ENCODE measurements at places on chromosomes 1 and 21. TPM values are rescaled to one million over a fixed set of nuclear protein-coding genes. Genes with fewer than 3 reads are reported as not detected.

GRCh38 chr1:176206006-176206960 lies 803 bp downstream of the COP1 start:
- DNase-seq: peak; percentile 77
- peak overlapping the region; percentile 88 for H3K4me3 ChIP-seq
- no peaks in the 10 kb centered on the region for H3K36me3 ChIP-seq
- H3K27ac ChIP-seq: peak overlapping the region; percentile 93
- H3K4me1 ChIP-seq: peaks cover 4% of the 10 kb centered on the region
- no peaks in the 10 kb centered on the region for H3K27me3 ChIP-seq

Gene KCNJ9
- total RNA-seq: not detected

GRCh38 chr1:7266561-7266960 lies 481.3 kb downstream of the CAMTA1 start:
- no peaks in the 10 kb centered on the region for H3K36me3 ChIP-seq
- no peaks in the 10 kb centered on the region for H3K27me3 ChIP-seq
- no peak overlapping the region for H3K4me3 ChIP-seq
- peak overlapping the region; percentile 8 for H3K27ac ChIP-seq

Gene FABP3
- total RNA-seq: 25.0 TPM

- DNase-seq: peak; percentile 14
- no peak overlapping the region for H3K4me3 ChIP-seq
- no peaks in the 10 kb centered on the region for H3K27me3 ChIP-seq
- H3K4me1 ChIP-seq: no peaks in the 10 kb centered on the region
Observed at GRCh38 chr1:238738892-238739291, 647.5 kb upstream of the CHRM3 start.

Gene CLDN14
- total RNA-seq: 8.7 TPM

Gene TSACC
- not detected for total RNA-seq

GRCh38 chr1:246608616-246609376 lies 42.5 kb downstream of the CNST start:
- DNase-seq: peak; percentile 27
- no peaks in the 10 kb centered on the region for H3K27me3 ChIP-seq
- H3K27ac ChIP-seq: peak overlapping the region; percentile 82
- H3K4me1 ChIP-seq: no peaks in the 10 kb centered on the region

Gene S100A1
- total RNA-seq: 83.1 TPM

Gene KRTAP21-2
- not detected for total RNA-seq

- DNase-seq: no peak
- no peak overlapping the region for H3K27ac ChIP-seq
- H3K4me3 ChIP-seq: no peak overlapping the region
- no peaks in the 10 kb centered on the region for H3K4me1 ChIP-seq
Observed at GRCh38 chr21:35108887-35109286, 59.8 kb upstream of the RUNX1 start.

DNA sequence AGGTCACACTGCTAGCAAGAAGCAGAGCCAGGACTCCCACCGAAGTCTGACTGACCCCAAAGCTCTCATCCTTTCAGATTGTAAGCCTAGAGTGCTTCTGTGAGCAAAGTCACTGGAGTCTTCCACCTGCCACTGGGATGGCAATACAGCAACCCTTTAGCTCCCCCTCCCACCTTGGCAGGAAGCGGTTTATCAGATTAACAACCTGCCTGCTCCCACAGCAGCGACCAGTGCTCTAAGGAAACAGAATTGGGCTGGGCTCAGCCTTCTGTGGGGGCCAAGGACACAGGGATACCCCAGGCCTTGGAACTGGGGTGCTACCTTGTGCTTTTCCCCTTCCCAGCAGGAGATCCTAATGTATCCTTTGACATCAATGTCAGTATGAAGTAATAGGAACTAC lies 76.0 kb downstream of the GFI1 start:
- H3K27ac ChIP-seq: no peak overlapping the region
- no peaks in the 10 kb centered on the region for H3K36me3 ChIP-seq
- no peaks in the 10 kb centered on the region for H3K27me3 ChIP-seq

DNA sequence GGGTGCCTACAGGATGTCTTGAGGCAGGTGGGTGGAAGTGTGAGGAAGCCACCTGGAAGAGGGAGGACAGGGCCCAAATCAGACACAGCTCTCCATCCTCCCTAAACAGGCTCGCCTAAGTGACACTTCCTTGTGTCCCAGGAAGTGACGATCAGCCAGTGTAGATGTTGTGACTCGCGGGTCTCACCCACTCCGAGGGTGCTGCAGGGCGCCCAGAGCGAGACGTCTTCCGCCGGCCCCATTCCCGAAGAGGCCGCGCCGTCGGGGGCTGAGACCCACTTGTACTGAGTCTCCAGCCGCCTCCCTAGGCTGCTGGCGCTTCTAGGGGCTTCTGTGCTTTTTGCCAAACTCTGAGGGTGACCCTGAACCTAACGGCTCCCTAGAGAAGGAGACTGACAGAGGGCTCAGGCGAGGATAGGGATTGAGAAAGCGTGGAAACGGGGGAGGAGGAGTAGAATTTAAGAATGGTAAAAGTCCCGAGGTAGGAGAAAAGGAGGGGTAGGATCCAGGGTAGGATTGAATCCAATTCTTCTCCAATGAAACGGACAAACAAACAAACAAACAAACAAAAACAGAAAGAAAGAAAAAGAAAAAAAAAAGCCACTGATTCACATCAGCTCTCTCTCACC lies 543 bp upstream of the MARK1 start:
- DNase-seq: peak; percentile 57
- no peaks in the 10 kb centered on the region for H3K27me3 ChIP-seq
- peak overlapping the region; percentile 62 for H3K4me3 ChIP-seq

GRCh38 chr1:155174324-155175280 lies 953 bp downstream of the TRIM46 start:
- peak; percentile 61 for DNase-seq
- H3K4me1 ChIP-seq: no peaks in the 10 kb centered on the region
- no peak overlapping the region for H3K27ac ChIP-seq
- H3K4me3 ChIP-seq: no peak overlapping the region

DNA sequence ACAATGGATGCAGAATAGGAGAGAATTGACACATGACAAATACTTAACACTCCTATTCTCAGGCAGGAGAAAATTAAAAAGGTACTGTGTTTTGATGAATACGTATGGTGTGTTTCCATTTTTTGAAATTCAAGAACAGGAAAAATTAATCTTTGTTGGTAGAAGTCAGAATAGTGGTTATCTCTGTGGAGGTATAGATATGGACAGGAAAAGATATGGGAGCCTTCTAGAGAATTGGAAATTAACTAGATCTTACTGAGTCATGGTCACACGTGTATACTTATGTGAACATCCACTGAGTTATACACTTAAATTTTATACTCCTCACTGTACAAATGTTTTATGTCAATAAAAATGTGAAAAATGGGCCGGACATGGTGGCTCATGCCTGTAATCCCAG lies 9.9 kb upstream of the TUT4 start:
- H3K27me3 ChIP-seq: no peaks in the 10 kb centered on the region
- no peak overlapping the region for H3K4me3 ChIP-seq
- no peaks in the 10 kb centered on the region for H3K36me3 ChIP-seq
- no peak overlapping the region for H3K27ac ChIP-seq
- no peaks in the 10 kb centered on the region for H3K4me1 ChIP-seq

DNA sequence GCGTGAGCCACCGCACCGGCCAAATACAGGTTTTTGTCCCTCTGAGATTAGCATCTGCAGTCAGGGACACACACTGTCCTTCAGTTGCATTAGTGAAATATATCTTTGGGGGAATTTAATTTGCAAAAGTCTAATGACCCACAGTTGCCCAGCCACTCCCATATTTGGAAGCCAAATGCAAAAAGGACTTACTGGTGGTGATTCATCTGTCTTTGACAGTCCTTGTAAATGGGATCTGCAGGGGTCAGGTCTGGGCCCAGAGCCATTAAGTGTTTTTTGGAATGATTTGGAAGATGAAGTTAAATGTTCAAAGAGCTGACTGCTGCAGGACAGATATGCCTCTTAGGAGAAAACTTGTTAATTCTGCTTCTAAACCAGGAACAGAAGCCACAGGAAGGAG lies 44.6 kb upstream of the DNASE2B start:
- no peaks in the 10 kb centered on the region for H3K27me3 ChIP-seq
- H3K36me3 ChIP-seq: no peaks in the 10 kb centered on the region
- H3K4me3 ChIP-seq: no peak overlapping the region
- no peak overlapping the region for H3K27ac ChIP-seq
- no peak for DNase-seq

Gene CELA3A
- not detected for total RNA-seq

DNA sequence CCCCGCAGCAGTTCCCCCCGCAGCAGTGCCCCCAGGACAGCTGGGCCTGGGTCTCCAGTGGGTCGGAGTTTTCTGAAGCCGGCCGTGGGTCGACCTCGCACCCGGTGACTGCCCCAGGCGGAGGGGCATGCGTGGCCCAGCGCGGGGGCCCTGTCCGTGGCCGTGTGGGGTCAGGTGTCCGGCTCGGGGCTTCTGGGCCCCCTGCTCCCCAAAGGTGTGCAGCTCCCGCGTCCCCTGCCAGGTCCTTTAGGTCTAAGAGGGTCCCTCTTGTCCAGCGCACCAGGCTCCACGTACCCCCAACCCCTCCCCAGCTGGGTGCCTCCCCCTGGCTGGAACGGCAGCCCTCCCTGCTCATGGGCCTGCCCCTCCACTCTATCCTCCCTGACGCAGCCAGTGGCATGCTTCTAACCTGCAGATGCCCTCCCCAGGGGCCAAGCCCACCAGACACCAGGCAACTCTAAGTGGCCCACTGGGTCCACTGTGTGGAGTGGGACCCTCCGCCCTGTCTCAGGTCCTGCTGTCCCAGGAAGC lies 5.9 kb upstream of the HES4 start:
- H3K4me1 ChIP-seq: peaks cover 4% of the 10 kb centered on the region
- no peak overlapping the region for H3K4me3 ChIP-seq
- DNase-seq: peak; percentile 61
- no peaks in the 10 kb centered on the region for H3K27me3 ChIP-seq
- no peak overlapping the region for H3K27ac ChIP-seq

DNA sequence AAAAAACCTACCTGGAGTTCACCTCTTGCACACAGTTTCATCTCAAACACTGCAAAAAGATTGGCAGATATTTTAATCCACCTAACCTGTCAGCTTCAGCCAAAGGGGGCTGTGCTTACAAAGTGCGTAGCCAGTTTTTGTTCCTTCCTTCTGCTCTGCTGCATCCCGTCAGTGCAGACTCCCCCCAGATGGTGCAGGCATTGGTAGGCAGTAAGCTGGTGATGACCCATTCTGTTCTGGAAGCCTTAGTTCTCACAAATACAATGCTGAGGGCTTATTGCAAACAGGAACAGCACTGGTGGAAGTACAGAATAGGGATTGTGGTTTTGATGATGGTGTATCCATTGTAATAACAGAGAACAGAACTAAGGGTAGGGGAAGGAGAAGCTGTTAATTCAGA lies 239.5 kb downstream of the RYR2 start:
- no peaks in the 10 kb centered on the region for H3K27me3 ChIP-seq
- H3K4me3 ChIP-seq: no peak overlapping the region
- H3K4me1 ChIP-seq: no peaks in the 10 kb centered on the region
- no peak for DNase-seq

Gene ZMYND12
- 1.9 TPM for total RNA-seq

- no peak overlapping the region for H3K27ac ChIP-seq
- no peak overlapping the region for H3K4me3 ChIP-seq
- H3K27me3 ChIP-seq: no peaks in the 10 kb centered on the region
- no peaks in the 10 kb centered on the region for H3K4me1 ChIP-seq
- no peaks in the 10 kb centered on the region for H3K36me3 ChIP-seq
Observed at GRCh38 chr1:23210963-23211362, 6.3 kb downstream of the HTR1D start.

GRCh38 chr1:37277366-37277765 lies 197.0 kb upstream of the ZC3H12A start:
- H3K36me3 ChIP-seq: no peaks in the 10 kb centered on the region
- no peaks in the 10 kb centered on the region for H3K4me1 ChIP-seq
- no peak overlapping the region for H3K4me3 ChIP-seq
- no peak overlapping the region for H3K27ac ChIP-seq
- H3K27me3 ChIP-seq: no peaks in the 10 kb centered on the region

DNA sequence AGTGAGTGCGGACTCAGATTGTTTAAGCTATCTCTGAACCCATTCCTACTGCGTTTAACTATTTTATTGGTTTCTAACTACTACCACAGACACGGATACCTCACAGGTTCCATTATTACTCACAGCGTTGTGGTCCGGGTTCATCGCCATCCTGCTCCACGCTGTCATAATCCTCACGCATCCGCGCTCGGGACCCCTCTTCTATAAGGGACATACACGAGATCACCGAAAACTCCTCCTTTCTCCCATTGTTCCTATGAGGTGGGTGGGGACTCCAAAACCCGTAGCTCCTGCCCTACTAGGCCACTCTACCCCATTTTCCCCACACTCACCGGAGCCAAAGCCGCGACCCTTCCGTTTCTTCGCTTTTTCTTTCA lies 610 bp downstream of the RBM8A start:
- no peak for DNase-seq
- peak overlapping the region; percentile 96 for H3K27ac ChIP-seq
- H3K4me1 ChIP-seq: peaks cover 3% of the 10 kb centered on the region

Measured in kidney (tissue), 22 donors.